ENCODE measurements at places on chromosomes 11 and 22.
A peak's percentile ranks its signal among the peaks of the same experiment; 100 is the strongest.

GRCh38 chr11:46528445-46529094, 65.3 kb downstream of the AMBRA1 start:
- peak; percentile 14 for DNase-seq

GRCh38 chr11:123494195-123495050, 64.4 kb downstream of the GRAMD1B start:
- DNase-seq = no peak

DNA sequence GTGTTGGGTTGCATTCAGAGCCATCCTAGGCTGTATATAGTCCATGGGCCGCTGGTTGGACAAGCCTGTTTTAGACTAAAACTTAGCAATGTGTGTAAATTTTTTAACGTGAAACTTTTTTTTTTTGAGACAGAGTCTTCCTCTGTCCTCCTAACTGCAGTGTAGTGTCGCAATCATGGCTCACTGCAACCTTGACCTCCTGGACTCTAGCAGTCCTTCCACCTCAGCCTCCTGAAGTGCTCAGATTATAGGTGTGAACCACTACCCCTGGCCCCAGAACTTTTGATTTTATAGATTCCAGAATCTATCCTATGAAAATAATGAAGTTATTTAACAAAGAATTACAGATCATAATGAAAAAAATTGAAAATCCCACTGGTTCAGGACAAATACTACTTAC, 29.9 kb upstream of the PANX2 start:
- DNase-seq = no peak

- no peak for DNase-seq
Observed at GRCh38 chr11:85180528-85180927, 446.6 kb downstream of the DLG2 start.

GRCh38 chr11:78363024-78363619, 54.5 kb downstream of the GAB2 start:
- DNase-seq = no peak

DNA sequence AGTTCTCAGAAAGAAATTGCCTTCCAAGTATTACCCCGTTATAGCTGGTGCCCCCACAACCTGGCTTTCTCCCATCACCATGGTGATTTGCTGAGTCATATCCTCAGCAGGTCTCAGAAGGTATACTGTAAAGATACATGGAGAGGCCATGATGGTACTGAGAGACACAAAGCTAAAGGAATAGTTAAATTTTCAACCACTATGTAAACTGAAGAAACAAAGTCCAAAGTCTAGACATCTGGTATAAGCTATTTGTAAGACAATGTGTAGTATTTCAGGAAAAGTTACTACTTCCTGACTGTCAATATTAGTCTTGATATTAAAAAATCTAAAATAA, 377.1 kb downstream of the DCDC1 start:
- DNase-seq = no peak

GRCh38 chr11:64763526-64764039, 3.8 kb upstream of the PYGM start:
- no peak for DNase-seq

GRCh38 chr11:102465696-102466095, 13.1 kb upstream of the TMEM123 start:
- no peak for DNase-seq

- DNase-seq = no peak
Observed at GRCh38 chr11:67581469-67581868, 2.1 kb upstream of the GSTP1 start.

DNA sequence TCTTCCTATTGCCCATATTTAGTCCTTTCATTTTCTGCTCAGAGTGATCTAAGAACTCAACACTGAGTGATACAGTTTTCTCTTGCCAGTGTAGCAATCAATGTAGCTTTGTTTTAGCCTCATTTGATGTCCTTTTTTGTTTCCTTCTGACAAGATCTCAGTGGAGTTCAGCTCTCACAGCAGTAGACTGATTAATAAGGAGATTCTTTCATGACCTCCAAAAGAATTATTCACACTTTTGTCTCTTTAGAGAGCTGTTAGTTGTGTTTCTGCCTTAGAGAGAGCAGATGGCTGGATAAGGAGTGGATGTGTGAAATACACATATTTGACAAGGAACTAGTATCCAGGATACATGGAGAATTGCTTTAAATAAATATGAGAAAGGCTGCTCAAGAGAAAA, 6.6 kb upstream of the TMEM225 start:
- DNase-seq = no peak

DNA sequence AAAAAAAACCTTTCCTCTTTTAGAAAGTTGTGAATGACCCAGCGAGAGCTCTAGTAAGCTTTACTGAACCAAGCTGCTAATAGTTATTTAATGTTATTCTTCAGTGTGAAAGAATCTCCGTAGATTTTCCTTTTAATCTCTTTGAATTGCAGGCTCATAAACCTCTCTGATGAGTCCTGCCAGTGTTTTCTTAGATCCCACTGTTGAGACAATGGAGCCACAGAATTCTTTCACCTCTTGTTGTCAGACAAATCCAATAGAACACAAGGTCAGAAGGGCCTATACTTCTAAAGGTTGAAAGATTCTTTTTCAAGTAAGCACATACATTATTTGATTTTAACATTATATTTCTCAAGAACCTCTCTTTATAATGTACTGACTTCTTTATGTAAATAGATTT, 52.2 kb downstream of the DNAJC24 start:
- DNase-seq = no peak

GRCh38 chr11:28833169-28833568, 725.0 kb downstream of the METTL15 start:
- no peak for DNase-seq

DNA sequence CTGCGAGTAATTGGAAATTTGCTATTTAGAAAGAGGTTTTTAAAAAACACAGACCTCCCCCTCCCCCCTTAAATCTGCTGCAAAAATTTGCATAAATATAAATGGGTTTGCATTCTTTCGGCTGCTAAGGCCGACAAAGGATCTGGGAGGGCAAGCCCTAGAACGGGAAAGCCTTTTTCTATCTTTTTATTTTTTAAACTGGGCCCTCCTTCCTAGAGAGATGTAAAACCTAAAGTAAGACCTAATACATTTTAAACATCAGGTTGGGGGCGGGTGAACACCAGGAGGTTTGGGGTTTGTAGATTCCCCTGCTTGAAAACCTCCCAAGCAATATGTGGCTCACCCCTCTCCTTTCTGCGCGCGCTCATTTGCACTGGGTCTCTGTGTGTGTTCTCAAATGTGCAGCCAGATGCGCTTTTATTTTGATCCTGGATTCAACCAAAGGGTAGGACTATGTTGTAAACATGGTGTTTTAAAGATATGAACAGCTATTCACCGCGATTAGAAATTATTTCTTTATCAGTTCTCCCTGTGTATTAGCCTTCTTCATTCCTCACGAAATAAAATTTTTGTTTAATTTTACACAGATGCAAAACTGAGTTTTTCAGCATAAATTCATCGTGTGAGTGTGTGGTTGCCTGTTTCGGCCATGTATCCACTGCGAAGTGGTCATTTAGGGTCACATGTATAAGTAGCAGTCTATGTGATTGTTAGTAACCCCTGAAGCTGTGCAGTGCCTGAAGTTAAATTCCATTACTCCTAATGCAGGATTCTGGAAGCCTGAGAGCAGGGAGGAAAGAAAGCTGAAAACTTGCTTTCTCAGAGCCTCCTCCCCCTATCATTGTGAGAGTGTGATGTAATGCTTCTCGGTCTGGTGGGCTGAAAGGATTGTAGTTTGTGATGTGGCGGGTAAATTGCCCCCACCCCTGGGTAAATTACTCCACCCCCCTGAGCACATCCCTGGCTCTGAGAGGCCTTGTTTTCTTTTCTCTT, 988 bp downstream of the TNRC6B start:
- DNase-seq = no peak

GRCh38 chr11:10591741-10592140, 23.3 kb upstream of the LYVE1 start:
- DNase-seq = no peak

All from activated CD4-positive, alpha-beta T cell treated with anti-CD3 and anti-CD28 coated beads, Interleukin-2, amount 50 U/mL, for 24 hours (primary cell).